KBM-7 (cell line): ENCODE measurements at places on chromosomes 12 and 14.

DNA sequence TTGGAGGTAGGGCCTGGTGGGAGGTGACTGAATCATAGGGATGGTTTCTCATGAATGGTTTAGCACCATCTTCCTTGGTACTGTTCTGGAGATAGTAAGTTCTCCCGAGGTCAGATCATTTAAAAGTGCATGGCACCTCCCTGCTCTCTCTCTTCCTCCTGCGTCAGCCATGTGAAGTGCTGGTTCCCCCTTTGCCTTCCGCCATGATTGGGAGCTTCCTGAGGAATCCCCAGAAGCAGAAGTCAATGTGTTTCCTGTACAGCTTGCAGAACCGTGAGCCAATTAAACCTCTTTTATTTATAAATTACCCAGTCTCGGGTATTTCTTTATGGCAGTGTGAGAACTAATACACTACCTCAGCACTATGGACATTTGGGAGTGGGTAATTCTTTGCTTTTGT, 4.8 kb upstream of the LGMN start:
- DNase-seq = peak; percentile 82

GRCh38 chr12:132493482-132494178, 3.7 kb downstream of the FBRSL1 start:
- DNase-seq = no peak

- DNase-seq = peak; percentile 56
Observed at GRCh38 chr12:10331642-10332239, 24.1 kb downstream of the KLRD1 start.

- no peak for DNase-seq
Observed at GRCh38 chr14:50069325-50069724, 47.0 kb downstream of the VCPKMT start.

- DNase-seq = peak; percentile 59
Observed at GRCh38 chr12:46983959-46984841, 95.2 kb upstream of the PCED1B start.

- DNase-seq = no peak
Observed at GRCh38 chr12:117026343-117026742, 72.9 kb downstream of the TESC start.

- no peak for DNase-seq
Observed at GRCh38 chr12:47995981-47996401, 8.3 kb downstream of the COL2A1 start.

DNA sequence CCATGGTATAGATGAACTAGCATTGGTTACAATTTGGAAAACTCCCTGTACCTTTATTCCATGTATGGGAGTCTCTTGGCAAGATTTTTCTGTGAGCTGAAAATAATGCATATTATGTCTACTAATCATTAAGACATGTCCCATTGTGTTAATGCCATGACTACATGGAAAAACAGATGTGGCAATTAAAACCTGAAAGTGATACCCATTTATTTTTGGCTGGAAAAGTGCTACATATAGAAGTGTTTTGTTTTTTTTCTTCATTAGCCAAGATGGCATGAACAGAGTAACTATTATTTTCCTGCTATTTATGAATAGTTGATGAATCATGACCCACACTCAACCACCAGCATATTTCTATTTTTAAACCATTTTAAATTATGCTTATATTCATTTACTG, 58.2 kb downstream of the ALG10B start:
- DNase-seq = no peak

GRCh38 chr12:43812926-43813325, 6.8 kb upstream of the TWF1 start:
- no peak for DNase-seq

GRCh38 chr12:51832354-51833107, 16.0 kb downstream of the FIGNL2 start:
- peak; percentile 78 for DNase-seq

DNA sequence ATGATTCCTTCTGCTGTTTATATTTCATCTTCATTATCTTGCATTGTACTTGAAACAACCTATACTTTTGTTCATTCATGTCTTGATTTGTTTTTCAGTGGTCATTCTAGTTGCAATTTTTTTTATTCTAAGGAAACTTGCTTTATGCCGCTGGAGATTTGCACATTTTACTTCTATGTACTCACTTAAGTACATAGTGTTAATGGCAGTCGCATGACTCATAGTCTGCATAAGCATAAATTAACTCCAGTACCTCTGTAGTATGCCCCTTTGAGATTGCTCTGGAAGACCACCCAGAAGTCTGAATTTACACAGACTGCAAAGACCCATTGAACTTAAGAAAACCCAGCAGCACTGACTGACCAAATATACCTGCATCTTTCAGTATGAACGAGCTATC, 77.0 kb downstream of the MSRB3 start:
- no peak for DNase-seq

- DNase-seq = peak; percentile 45
Observed at GRCh38 chr14:74207943-74208342, 31.3 kb upstream of the VSX2 start.

DNA sequence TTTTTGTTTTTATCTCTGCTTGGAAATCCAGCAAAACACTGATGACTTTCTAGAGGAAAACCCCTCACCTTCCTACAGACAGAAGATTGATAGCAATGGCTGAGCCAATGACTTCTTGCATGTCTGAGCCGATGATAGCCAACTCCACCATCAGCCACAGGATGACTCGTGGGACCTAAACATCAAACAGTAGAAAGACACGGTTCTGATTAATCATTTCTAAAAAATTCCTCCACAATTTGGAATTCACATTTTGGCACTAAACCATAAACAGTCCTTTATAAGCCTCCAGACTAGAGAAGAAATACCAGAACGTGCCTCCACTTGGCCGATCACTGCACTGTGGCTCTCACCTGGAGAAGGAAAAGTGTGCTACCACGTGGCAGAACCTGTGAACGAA, 25.9 kb downstream of the SLC11A2 start:
- no peak for DNase-seq

DNA sequence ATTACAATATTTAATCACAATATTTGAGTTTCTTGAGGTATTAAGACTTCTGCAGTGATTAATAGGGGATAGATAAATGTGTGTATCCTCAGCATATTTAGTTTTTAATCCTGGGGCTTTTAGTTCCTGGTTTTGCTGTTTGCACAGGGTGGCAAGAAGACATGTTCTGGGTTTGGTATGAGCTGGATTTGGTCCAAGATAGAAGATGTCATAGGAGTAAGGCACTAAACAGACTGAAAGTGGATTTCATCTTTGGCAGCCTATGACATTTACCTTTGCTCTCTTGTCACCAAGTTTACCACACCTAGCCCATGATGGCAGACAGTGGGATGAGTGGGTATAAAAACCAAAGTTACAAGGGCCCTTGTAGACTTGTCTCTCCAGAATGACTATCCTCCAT, 168.2 kb downstream of the LRRK2 start:
- no peak for DNase-seq

GRCh38 chr14:98131406-98131805, 1140.6 kb downstream of the BCL11B start:
- DNase-seq = no peak

DNA sequence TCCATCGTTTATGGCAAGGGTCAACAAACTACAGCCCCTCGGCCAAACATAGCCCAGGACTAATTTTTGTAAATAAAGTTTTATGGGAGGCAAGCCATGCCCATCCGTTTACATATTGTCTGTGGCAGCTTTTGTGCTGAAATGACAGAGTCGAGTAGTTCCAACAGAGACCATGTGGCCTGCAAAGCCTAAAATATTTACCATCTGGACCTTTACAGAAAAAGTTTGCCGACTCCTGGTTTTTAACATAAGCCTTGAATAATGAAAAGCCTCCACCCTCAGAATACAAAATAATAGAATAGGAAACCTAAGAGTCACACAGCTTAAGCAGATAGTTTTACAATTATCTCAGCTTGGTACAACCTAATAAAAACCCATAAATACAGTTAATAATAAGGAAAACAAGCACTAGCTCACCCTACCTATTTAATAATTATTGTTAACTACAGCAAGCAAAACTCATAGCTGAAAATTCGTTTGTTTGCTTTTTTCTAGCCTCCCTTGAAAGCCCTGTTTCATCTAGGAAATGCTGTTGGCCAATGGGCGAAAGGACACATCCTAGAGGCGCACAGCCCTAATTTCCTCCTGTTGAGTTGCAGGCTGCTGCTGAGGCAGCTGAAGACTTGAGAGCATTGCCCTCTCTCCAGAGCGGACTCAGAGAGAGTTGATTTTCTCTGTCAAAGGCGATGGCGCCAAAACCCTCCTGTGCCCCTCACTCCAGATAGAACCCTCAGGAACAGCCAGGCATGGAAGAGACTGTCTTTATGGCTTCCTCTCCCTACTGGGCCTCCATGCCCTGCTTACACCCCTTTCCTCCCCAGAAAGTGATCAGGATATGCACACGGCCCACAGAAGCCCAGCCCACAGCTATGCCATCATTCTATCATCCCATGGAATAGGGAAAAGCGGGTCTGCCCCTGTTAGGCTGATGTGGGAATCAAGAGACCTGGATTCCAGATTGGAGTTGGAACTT, 107.2 kb downstream of the DPF3 start:
- DNase-seq = no peak

DNA sequence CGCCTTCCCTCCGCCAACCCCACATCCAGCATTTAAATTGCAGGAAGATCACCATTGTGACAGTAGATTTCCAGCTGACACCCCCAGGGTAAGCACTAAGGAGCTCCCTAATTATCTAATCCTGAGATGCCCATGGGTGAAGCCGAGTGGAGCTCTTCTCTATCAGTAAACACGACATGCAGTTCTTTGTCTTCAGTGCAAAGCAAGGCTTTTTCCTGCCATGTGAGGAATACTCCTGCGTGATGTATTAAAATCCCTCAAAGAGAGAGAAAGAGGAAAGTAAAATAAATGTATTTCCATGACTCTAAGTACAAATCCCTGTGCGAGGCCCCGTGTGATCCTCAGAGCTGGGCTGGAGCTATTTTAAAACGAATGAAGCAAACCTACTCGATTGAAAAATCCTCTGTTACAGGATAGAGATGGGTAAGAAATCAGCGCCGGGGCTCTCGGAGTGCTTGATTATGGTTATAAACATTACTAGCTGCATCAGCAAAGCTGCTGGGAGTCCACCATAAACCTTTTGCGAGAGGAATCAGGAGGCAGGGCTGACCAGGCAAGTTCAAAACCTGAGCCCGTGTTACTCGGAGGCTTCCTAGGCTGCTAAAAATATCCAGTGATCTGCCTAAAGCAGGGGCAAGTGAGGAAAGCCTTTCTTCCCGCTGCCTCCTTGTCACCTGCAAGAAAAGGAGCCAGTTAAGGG, 61.5 kb downstream of the MAP1LC3B2 start:
- DNase-seq = no peak

DNA sequence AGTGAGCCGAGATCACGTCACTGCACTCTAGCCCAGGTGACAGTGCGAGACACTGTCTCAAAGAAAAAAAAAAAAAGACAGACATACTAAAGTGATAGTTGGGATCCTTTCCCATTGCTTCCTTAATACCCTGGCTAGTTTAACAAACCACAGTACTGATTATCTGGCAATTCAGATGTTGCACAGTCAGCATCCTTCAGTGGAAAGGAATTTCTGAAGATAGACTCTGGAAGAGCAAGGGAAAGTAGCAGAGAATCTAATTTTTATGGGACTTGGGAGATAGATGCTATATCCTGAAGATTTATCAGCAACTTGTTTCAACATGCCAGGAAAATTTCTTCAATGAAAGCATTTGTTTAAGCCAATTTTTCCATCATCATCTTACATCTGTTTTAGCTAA, 6.5 kb upstream of the PPFIBP1 start:
- no peak for DNase-seq

- no peak for DNase-seq
Observed at GRCh38 chr12:63963868-63964267, 119.4 kb downstream of the SRGAP1 start.

- no peak for DNase-seq
Observed at GRCh38 chr12:69951108-69951507, 126.1 kb downstream of the MYRFL start.

DNA sequence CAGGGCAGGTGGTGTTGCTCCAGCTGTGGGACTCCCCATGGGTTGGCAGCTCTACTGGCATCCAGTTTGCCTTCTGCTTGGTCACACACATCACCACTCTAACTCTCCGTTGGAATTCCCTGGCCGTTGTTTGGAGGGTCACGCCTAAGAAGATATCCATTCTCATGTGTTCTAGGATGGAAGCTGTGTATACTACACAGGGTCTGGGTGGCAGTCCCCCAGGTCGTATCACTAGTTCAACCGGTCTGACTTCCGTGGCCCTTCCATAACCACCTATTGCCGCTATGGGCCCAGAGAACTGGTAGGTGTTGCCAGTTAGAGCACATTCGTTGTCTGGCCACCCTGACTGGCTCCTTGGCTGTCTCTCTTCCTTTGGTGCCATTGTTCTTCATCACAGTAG, 456.3 kb downstream of the TMEM121 start:
- DNase-seq = no peak

GRCh38 chr14:70050136-70050535, 138.6 kb downstream of the SLC8A3 start:
- DNase-seq = no peak

GRCh38 chr12:76909290-76909689, 30.5 kb upstream of the CSRP2 start:
- DNase-seq = no peak

DNA sequence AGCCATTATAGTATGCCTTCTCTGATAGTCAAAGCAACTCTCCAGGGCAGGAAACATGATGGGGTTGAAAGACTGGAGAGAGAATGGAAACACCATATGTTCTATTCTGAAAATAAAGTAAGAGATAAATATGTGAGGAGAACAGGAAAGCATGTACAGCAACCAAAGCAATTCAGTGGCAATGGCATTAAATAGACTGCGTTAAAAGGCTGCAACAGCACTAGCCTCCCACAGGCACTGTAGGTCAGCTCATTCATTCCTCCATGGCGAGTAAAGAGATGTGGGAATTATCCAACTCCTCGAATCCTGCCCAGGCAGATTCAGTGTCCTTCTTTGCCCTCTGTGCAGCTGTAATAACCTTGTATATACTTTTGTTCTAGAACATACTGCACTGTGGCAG, 43.8 kb downstream of the ANO6 start:
- no peak for DNase-seq

- no peak for DNase-seq
Observed at GRCh38 chr12:108102363-108102762, 26.7 kb upstream of the WSCD2 start.
